ENCODE measurements at places on chromosomes 16 and 17. TPM values are rescaled to one million over a fixed set of nuclear protein-coding genes. Genes with fewer than 3 reads are reported as not detected.

The ZPBP2 gene
- 0.28 TPM for polyA plus RNA-seq

The DDX19B gene
- 38.8 TPM for polyA plus RNA-seq

The ADORA2B gene
- 2.7 TPM for polyA plus RNA-seq

The DPH1 gene
- 11.8 TPM for polyA plus RNA-seq

All from GM23338 (cell line).